CD4-positive, CD25-positive, alpha-beta regulatory T cell (primary cell): ENCODE measurements at places on chromosomes 16 and 17.

GRCh38 chr17:56159826-56160380, 6.6 kb downstream of the ANKFN1 start:
- H3K36me3 ChIP-seq, result no peaks in the 10 kb centered on the region
- no peaks in the 10 kb centered on the region for H3K27me3 ChIP-seq
- H3K4me1 ChIP-seq, result no peaks in the 10 kb centered on the region
- no peak overlapping the region for H3K4me3 ChIP-seq
- H3K27ac ChIP-seq, result no peak overlapping the region

- no peak for DNase-seq
- no peak overlapping the region for H3K27ac ChIP-seq
- H3K27me3 ChIP-seq, result no peaks in the 10 kb centered on the region
- no peak overlapping the region for H3K4me3 ChIP-seq
Measured at GRCh38 chr16:83402967-83403366, 404.8 kb upstream of the HSBP1 start.

- H3K36me3 ChIP-seq, result no peaks in the 10 kb centered on the region
- H3K4me1 ChIP-seq, result no peaks in the 10 kb centered on the region
- H3K27ac ChIP-seq, result no peak overlapping the region
- no peak overlapping the region for H3K4me3 ChIP-seq
- peaks cover 2% of the 10 kb centered on the region for H3K27me3 ChIP-seq
Measured at GRCh38 chr17:37698132-37698910, 46.5 kb downstream of the HNF1B start.

GRCh38 chr16:73473713-73474112, 425.8 kb upstream of the ZFHX3 start:
- DNase-seq, result no peak
- H3K27ac ChIP-seq, result no peak overlapping the region
- H3K27me3 ChIP-seq, result no peaks in the 10 kb centered on the region
- no peaks in the 10 kb centered on the region for H3K36me3 ChIP-seq
